Right lung (tissue), 10 donors: ENCODE measurements at places on chromosomes 16 and 17.

DNA sequence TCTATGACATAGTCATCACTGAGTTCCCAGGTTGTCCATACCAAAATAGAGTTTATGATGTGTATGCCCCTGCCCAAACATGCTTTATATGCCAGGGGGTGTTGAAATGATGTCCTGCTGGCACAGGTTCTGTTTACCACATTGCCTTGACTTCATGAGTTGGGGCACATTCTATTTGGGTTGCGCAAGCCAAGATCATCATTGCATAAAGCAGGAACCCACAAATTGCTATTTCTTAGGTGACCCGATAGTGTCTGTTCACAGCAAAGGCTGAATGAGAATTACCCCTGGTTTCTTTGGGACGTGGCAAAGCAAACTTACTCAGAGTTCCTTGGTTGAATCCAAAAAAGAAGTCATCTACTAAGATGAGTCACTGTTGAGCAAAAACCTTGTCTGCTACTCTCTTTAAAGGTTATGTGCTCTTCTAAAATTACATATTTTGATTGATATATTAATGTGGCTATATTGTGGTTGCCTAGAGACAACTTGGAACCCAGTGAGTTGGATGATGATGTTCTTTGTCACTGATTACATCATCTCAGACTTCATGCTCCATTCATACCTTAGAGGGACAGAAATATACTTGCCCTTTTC, 912.6 kb upstream of the SOX9 start:
- no peak for DNase-seq

- no peak for DNase-seq
These were observed 7.7 kb downstream of the AKAP1 start for GRCh38 chr17:57092779-57093178.

DNA sequence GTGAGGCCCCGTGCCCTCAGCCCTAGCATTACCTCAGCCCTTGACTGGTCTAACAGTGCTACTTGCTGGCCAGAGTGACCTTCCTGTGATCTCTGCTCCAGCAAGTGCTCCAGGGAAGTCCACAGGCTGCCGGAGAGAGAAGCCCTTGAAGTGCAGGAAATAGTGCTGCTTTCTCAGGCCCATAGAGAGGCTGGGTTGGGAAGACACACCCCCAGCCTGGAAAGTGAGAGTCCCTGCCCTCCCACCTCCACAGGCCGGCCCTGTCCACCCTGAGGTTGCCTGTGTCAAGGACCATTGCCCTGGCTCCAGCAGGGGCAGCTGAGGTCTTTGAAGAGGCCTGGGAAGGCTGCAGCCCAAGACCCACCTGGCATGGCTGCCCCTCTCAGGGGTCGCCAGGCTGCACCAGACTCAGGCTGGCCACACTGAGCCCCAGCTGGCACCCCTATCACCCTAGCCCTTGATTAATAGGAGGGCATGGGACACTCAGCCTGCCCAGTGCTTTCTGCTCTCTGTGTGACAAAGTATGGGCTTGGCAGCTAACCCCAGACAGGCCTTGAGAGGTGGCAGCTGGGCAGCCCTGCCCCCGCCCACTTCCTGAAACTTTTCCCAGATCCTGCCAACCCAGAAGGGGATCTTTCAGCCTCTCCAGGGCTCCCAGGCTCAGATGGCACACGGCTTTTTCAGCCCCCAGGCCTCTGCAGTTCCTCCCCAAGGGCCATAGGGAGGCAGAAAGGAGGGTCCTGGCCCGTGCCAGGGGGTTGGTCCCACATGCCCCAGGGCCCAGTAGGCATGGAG, 21.7 kb downstream of the ATP6V0D1 start:
- DNase-seq, result no peak

GRCh38 chr17:73423806-73424205, 112.0 kb upstream of the CDC42EP4 start:
- DNase-seq, result no peak

DNA sequence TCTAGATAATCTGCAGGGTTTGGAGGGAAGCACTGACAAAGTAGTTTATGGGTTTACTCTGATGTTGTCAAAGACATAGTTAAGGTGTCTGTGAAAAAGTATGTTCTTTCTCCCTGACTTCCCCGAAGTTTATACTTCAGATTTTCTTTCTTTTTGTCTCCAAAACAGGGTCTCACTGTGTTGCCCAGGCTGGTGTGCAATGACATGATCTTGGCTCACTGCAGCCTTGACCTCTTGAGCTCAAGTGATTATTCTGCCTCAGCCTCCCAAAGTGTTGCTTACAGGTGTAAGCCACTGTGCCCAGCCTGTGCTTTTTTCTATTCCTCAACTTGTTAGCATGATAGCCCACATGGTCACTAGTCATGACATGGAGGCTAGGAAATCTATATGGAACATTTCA, 20.9 kb downstream of the SF3B3 start:
- DNase-seq, result no peak

DNA sequence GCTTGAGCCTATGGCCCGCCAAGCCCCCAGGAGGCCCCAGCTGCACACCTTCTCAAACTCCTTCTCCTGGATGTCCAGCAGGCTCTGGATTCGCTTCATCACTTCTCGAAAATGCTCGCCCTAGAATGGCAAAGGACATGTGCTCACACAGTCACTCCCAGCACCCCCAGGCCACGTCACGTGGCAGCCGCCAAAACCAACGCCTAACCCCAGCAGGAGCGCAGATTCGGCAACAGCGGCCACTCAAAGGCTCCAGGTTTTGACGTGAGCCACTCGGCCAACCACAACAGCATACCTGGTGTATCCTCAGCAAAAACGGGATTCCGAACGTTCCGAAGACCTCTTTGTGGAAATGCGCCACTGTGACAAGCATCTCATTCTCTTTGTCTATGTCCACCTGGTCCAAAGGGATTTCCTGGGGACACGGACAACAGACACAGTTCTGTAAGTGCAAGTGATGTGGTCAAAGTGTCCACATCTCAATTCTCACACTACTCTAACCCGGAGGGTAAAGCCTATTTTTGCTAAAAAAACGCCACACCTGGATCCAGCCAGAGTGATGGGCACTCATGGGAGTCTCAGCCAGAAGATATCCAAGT, 12.7 kb downstream of the LITAFD start:
- DNase-seq, result no peak

DNA sequence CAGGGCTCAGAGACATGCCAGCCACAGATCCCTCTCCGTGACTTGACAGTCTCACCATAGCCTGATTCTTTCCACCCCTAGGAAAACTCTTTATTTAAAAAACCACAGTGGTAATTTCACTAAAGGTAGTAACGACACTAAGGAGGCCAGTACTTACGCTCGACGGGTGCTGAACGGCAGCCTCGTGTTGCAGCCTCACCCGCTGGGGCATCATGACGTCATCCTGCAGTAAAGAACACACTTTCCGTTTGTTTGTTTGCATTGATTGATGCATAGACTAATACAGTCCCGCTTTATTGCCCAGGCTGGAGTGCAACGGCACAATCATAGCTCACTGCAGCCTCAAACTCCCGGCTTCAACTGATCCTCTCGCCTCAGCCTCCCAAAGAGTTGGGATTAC, 65.1 kb upstream of the METRNL start:
- DNase-seq, result no peak

DNA sequence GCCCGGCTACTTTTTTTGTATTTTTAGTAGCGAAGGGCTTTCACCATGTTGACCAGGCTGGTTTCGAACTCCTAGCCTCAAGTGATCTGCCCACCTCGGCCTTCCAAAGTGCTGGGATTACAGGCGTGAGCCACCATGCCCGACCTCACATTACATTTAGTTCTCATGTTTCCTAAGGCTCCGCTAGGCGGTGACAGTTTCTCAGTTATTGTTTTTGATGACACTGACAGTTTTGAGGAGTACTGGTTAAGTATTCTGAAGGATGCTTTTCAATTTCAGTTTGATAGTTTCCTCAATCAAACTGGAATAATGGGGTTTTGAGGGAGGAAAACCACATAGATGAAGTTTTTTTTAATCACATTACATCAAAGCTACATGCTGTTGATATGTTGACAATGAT, 1028.5 kb downstream of the CDH8 start:
- DNase-seq, result no peak

- no peak for DNase-seq
These were observed 9.8 kb downstream of the PSKH1 start for GRCh38 chr16:67902831-67903230.
